GM23248 (cell line): ENCODE measurements at places on chromosomes 11 and 22. TPM values are rescaled to one million over a fixed set of nuclear protein-coding genes. Genes with fewer than 3 reads are reported as not detected.

Gene PKDREJ
- total RNA-seq, result not detected in 2 replicates

Gene PHF5A
- total RNA-seq, result 41.9 and 53.4 TPM in 2 replicates

Gene ARAP1
- 73.9 and 92.7 TPM in 2 replicates for total RNA-seq

Gene ZNF214
- total RNA-seq, result 1.3 and 2.1 TPM in 2 replicates

Gene SEPTIN5
- total RNA-seq, result 31.5 and 35.3 TPM in 2 replicates

Gene UBQLN3
- total RNA-seq, result not detected in 2 replicates

Gene C1QTNF5
- 23.4 and 27.9 TPM in 2 replicates for total RNA-seq
